Skeletal muscle cell (primary cell): ENCODE measurements at places on chromosomes 16 and 17.

DNA sequence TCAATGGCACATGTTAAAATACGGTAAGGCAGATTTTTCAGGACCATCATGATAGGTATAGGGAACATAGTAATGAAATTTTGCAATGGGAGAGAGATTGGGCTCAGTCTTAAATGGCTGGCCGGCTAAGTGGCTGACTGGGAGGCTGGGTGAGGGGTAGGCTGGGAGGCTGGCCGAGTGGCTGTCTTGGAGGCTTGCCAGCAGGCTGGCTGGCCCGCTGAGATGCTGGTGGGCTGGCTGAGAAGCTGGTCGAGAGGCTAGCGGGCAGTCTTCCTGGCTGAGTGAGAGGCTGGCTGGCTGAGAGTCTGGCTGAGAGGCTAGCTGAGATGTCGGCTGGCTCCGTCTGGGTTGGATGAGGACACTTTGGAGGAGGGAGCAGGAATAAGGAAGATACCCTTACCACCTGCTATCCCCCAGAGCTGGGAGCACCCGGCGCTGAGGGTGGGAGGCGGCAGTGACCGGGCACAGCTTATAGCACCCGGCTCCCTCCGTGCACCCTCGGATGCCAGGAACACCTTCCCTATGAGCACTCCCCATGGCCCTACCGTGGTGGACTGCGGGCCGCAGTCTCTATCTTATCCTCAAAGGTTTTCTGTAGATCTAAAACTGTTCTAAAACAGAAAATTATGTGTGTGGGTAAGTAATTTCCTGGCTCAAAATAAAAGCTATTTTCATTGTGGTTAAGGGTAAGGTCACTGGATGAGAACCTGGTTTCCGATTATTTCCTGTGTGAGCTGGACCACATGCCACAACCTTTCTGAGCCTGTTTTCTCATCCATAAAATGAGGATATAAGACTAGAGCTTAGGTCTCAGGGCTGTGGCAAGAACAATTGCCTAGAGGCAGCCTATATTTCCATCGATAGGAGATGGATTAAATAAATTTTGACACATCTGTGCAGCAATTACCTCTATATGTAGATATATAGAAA is 34.5 kb upstream of the TMC5 start:
- no peak for DNase-seq

GRCh38 chr16:55367866-55368603 is 44.0 kb downstream of the IRX6 start:
- no peak for DNase-seq

- DNase-seq = no peak
Measured at GRCh38 chr16:29927070-29927905, 1.3 kb upstream of the KCTD13 start.

GRCh38 chr17:41484920-41485904 is 4.3 kb upstream of the KRT35 start:
- DNase-seq = no peak

GRCh38 chr17:42018339-42018738 is 1.1 kb upstream of the DNAJC7 start:
- no peak for DNase-seq

- DNase-seq = no peak
Measured at GRCh38 chr17:46949291-46950174, 26.6 kb downstream of the GOSR2 start.

- no peak for DNase-seq
Measured at GRCh38 chr16:4909825-4910224, 27.1 kb downstream of the PPL start.

- DNase-seq = no peak
Measured at GRCh38 chr16:71568551-71568950, 8.3 kb downstream of the TAT start.

DNA sequence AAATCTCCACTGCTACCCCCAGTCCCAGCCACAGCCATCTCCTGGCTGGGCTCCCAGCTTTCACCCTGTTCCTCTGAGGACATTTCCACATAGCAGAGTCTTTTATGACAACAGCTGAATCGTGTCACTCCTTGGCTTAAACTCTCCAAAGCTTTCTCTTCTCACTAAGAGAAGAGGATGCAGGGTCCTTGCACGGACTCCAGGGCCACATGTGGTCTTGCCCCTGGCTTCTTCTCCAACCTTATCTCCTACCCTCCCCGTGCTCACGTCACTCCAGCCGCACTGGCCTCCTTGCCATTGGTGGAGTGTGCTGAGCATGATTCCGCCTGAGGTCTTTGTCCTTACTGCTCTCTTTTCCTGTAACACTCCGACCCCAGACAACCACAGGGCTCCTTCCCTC is 39.9 kb upstream of the CCDC182 start:
- DNase-seq = no peak

DNA sequence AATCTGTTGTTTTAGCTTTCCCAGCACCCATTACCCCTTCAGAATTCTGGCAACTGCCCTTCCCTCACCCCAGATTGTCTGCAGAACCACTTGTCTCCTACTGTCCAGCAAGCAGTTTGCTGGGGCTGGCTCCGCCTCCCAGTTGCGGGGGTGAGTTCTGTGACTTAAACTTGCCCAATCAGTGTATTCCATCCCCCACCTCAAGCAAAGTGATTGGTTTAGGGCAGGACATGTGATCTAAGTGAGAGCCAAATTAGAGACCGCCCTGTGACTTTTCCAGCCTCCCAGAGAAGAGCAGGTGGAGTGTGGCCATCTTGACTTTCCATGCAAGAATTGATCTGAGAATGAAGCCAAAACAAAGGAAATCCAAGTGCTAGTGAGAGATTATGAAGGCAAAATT is 22.7 kb upstream of the SRCIN1 start:
- no peak for DNase-seq

DNA sequence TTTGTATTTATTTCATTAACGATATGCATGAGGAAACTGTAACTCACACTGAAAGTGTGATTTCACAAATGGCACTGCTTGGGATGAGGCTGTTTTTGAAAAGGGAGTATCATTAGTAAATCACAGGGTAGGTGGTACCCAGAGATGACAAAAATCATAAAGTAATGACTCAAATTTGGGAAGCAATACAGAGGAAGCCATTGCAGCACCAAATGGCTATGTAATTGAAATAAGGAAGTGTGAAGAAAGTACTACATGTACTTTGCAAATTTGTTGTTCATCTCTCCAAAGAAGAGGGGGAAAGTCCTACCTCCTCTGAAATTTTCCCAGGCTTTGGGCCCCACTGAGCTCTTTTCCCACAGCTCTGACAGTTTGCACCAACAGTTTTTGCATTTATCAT is 12.3 kb upstream of the ABCC12 start:
- DNase-seq = no peak

GRCh38 chr17:8736796-8737195 is 7.8 kb downstream of the CCDC42 start:
- no peak for DNase-seq

GRCh38 chr17:29140051-29140621 is 40.1 kb downstream of the MYO18A start:
- no peak for DNase-seq

- DNase-seq = no peak
Measured at GRCh38 chr17:386141-386876, 33.7 kb upstream of the RPH3AL start.

GRCh38 chr16:50253514-50253910 is 12.8 kb upstream of the ADCY7 start:
- no peak for DNase-seq

- no peak for DNase-seq
Measured at GRCh38 chr16:50834701-50835100, 92.8 kb downstream of the CYLD start.

DNA sequence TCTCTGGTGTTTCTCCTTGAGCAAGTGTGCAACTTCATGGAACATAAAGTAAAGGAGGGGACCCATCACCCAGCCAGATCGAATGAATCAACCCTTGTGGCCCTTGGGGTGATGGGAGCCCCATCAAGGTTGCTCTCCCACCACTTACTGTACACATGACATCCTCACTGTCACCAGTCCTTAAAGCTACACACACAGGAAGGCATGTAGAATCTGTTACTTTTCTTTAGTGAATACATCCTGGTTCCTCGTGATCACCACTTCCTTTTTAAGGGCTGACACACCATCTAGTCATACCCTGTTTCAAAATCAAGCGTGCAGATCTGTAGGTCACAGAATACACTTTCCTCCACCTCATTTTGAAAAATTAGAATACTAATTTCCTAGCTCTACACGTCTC is 22.6 kb upstream of the MPHOSPH6 start:
- peak; percentile 52 for DNase-seq

DNA sequence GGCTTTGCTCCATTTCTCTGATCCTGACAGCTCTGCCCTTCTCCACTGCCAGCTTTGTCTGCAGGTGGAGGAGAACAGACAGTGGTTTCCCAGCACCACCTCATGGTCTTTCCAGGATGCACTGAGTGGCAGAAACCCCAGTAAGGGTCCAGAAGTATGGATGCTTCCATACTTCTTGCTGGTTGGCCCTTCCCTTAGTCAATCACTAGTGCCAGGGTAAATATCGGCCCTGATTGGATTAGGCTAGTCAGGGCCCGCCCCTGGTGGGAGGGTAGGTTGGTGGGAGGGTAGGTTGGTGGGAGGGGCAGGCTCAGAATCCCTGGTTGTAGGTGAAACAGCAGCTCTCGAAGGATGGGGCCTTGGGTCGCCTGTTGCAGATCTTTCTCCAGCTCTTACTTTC is 10.2 kb downstream of the RNF213 start:
- DNase-seq = no peak

- DNase-seq = no peak
Measured at GRCh38 chr17:1627182-1627981, 1.3 kb downstream of the SLC43A2 start.

GRCh38 chr17:38904892-38905291 is 20.5 kb upstream of the LASP1NB start:
- no peak for DNase-seq

DNA sequence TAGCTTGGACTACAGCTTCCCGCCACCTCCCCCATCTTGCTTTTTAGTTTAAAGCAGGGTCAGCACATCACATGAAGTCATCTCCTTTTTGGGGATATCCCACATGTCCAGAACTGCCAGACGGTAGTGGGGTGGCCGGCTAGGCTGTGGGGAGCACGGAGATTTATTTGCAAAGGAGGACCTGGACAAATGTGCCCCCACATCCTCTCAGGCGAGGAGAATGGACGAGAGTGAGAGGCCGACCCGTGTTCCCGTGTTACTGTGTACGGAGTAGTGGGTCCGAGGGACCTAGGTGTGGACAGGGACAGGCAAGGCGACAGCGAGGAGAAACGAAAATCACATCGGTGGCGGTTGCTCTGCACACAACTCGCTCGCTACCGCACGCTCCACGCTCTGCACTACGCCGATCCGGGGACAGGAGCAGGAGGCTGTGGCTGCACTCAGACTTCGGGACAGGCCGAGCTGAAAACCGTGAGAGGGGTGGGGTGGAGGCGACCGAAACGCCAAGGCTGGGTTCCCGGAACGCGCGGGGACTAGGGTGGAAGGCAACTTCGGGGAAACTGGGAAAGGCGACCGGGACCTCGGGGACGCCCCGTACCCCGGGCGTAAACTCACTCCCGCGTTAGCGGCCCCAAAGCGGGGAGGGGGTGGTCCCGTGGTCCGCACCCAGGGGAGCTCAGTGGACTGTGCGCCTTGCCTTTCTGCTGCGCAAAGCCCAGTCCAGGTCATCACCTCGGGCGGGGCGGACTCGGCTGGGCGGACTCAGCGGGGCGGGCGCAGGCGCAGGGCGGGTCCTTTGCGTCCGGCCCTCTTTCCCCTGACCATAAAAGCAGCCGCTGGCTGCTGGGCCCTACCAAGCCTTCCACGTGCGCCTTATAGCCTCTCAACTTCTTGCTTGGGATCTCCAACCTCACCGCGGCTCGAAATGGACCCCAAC is at the start of gene MT1A:
Gene MT1A (plus strand): TSS at position 853 of the 937 bp plus-strand sequence. CDS start 73 bp downstream, at position 926.
- DNase-seq = no peak

DNA sequence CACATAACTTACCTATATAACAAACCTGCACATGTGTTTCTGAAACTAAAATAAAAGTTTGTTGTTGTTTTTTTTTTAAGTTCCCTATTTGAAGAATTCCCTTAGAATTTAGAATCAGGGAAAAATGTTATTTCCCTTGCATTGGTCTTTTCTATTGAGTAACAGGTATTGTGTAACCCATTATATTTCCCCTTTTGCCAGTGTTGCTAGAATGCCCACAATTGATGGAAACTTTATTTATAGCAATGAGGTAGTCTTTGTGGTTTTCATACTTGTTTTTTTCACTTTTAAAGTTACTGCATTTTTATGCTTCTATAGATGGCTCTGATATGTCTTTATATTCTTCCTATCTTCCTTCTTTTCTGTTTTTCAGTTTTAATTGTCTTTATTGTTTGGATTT is 3.9 kb downstream of the NLRP1 start:
- no peak for DNase-seq

DNA sequence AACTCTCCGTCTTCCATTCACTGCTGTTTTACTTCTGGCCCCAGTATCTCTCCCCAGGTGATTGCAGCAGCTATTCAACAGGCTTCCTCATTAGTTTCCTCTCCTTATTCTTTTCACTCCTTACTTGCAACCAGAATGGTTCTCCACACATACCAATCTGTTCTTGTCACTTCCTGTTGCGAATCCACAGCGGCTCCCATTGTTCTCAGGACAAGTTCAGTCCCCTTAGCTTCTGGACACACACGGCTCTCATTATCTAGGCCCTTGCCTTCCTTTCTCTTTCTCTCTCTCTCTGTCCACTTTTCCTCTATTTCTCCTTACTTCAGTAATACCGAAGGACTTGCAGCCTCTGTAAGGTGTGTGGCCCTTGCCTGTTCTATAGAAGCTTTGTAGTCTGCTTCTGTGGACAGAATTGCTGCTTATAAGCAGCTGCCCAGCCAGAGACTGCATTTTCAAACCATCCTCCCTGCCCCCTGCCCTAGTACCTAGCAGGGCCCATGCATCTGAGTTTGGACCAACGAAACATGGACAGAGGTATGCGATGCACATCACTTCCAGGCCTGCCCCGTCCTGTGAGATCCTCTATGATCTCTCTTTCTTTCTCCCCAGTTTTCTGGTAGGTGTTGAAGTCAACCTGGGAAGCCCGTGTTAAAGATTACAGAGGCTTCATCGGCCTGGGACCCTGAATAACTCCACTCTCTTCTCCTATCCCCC is 45.7 kb downstream of the VAT1L start:
- peak; percentile 45 for DNase-seq
